Glutamatergic neuron (in vitro differentiated cells): ENCODE measurements at places on chromosomes 5 and 9. TPM values are rescaled to one million over a fixed set of nuclear protein-coding genes. Genes with fewer than 3 reads are reported as not detected.

NR3C1 gene
- 2.3 TPM for total RNA-seq

ELAVL2 gene
- 384 TPM for total RNA-seq

GRCh38 chr5:65426656-65427055 lies 55.1 kb downstream of the ADAMTS6 start:
- no peak for DNase-seq

GRCh38 chr9:98625728-98626127 lies 83.0 kb downstream of the GABBR2 start:
- DNase-seq: no peak

GRCh38 chr5:154470947-154471870 lies 6.8 kb downstream of the HAND1 start:
- DNase-seq: no peak

DNA sequence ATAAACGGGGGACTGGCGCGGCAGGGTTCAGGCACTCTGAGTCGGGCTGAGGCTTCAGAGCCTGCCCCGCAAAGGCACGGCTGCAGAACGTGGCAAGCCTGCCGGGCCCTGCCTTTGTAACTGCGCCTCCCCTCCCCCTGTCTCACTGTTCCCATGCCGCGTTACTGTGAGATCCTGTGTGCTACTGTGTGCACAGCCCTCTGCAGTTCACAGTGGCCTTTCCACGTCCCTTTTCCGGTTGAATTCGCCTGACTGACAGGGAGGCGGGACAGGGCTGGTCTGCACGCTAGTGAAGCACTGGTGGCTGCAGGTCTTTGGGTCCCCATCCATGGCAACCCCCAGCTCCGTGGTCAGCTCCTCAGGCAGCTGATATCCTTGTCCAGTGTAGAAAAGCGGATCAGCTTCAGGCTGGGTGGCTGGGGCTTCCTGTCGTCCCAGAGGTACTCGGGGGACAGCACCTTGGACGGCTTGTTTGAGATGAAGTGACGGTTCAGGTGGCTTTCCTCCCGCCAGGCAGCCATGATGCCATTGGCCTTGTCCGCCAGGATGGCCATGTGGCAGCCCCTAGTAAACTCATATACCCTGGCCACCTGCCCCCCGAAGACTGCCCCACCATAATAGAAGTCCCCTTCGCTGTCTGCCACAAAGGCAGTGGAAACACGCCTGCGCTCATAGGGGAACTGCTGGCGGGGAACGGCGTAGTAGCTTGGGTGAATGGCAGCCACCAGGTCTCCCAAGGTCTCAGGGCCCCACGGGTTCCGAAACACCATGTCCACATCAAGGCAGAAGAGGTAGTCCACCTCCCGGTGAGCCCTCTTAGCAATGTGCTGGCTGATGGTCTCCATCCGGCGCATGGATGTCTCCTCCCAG lies 10.3 kb downstream of the GBGT1 start:
- no peak for DNase-seq

FGF18 gene
- 26.3 TPM for total RNA-seq

DNA sequence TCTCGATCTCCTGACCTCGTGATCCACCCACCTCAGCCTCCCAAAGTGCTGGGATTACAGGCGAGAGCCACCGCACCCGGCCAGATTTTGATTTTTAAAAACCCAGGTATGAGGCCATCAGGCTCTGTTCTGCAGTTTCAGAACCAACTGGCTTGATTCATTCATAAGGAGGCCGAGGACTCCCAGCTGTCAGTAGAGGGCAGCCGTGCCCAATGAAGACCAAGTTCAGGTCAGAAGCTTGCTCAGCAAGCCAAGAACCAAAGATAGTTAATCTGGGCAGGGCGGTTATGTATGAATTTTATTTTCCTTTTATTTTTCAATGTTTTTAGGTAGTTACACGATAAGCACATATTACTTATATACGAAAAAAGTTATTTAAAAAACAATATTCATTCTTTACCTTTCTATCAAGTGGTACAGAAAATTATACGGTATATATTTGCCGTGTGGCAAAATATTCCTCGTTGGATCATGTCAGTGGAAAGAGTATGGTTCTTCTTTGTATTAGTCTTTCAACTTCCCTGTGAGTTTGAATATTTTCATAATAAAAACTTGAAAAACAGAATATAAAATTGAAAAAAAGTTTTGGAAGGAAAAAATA lies 18.0 kb downstream of the MGAT1 start:
- DNase-seq: peak; percentile 66

PDE6A gene
- not detected for total RNA-seq

GRCh38 chr5:83011985-83012384 lies 65.2 kb downstream of the TMEM167A start:
- no peak for DNase-seq

TNFSF8 gene
- not detected for total RNA-seq

GRCh38 chr9:116506685-116507084 lies 180.4 kb upstream of the TRIM32 start:
- DNase-seq: no peak

CDHR2 gene
- total RNA-seq: 0.29 TPM

DNA sequence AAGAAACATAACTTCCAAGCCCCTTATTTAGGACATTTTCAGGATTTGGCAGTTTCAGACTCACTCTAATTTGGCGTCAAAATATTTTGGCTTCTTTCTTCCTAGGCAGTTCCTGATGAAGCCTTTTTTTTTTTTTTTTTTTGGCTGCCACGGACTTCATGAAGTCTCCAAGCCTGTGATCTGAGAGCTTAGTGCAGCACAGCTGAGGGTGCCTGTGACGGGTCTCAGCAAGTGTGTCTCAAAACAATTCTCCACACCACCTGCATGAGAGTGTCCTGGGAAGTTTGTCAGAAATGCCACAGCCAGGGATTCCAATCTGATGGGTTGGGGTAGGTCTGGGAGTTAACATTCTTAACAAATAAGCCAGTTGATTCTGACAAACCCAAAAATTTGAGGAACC lies 6.0 kb upstream of the ESM1 start:
- no peak for DNase-seq

DNA sequence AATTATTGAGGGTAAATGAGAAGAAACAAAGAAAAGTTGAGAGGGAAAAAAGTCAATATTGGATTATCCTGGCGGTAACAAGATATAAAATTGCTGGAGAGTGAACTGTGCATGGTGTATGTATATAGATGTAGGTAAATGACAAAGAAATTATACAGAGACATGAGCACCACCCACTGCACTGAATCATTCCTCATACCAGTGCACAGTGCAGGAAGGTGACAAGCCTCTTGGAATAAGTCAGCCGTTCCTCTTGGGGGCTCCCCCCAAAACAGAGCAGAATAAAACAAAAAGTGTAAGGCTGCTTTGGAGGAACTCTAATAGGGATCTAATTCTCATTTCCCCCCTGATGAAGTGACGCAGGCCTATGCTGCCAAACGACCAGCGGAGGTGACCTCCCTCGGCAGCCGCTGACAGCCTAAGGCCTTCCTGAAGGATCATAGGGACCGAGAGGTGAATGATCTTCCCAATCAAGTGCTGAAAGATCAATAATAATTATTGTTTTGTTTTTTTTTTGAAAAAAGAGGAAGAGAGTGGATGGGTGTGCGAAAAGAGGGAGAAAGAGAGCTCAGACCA lies 245.0 kb downstream of the PSAT1 start:
- DNase-seq: no peak

GRCh38 chr5:139342423-139342723 lies 719 bp downstream of the PAIP2 start:
- DNase-seq: no peak

DNA sequence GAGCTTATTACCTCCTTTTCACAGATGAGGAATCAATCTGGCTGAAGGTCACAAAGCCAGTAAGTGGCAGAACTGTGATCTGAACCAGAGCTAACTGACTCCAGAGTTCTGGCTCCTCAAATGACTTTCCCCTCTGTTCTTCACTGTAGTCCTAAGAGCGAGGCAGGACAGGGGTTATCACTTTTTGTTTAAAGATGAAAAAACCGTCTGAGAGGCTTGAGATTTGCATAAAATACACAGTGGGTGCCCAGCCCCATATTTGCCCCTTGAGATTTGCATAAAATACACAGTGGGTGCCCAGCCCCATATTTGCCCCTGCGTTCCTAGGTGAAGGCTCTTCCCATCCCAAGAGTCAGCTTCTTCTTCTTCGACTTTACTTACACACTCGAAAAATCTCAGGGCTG lies 667 bp downstream of the FBXO10 start:
- DNase-seq: no peak

DNA sequence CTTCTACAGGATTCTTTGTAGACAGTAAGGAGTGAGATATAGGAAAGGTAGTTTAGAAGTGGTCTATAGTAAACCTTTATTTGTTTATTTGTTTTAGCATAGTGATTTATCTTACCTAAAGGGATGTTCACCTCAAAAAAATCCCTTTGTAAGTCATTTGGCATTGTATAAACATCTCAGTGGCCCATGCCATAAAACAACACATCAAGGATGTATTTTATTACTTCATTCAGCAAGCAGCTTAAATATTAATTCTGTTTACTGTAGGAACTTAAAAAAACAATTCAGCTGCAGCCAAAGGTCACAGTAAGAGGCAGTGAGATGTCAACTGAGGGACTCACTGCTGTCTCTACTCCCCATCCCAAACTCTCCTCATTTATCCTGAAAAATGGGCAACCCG lies 452.7 kb downstream of the HINT1 start:
- no peak for DNase-seq
